ENCODE measurements at places on chromosomes 1 and 21.

GRCh38 chr1:176055398-176055797 lies 151.7 kb downstream of the COP1 start:
- no peak for DNase-seq

DNA sequence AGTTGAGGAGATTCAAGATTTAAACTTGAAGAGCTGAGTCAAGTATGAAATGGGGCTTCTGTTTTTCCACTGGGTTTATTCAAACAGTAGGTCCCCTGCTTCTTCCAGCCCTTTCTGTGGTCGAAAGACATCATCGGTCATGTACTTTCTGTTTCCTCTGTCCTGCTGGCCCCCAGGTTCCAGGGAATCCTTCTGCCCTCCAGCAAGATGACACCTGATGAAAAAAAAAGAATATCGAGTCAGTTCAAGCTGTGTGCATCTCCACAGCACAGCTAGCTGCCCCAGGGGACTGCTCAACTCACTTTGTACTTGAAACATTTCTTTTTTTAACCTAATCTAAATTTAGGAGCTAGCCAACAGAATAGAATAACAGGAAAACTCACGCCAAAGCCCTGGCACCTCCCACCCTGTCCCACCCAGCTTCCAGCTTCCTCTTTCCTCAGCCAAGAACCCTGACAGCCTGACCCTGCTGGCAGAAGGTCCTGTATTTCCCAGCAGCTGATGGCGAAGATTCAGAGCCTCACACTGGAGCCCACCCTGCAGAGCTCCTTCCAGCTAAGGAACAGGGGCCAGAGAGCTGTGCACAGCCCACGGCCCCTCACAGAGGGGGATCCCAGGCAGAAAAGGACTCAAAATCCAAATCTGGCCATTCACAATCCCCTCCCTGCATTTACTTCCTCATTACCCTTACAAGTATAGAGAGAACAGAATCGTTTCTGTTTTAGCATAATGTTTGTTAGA lies 176.5 kb downstream of the PSMG1 start:
- DNase-seq, result no peak

DNA sequence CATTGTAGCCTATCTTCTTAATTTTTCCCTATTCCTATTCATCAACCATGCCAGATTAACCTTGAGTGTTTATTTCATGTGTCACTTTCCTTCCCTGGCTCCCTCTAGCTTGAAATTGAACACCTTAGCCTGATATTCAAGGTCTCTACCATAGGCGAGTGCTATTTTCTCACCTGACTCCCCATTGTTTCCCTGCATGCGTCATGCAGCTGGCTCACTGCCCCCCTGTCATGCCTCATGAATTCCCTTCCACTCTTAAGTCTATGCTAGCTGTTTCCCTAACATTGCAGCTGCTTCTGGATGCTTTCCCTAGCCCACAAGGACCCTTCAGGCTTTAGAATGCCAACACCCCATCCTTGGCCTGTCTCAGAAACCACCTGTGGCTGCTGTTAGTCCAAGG lies 56.7 kb upstream of the CD1D start:
- no peak for DNase-seq

GRCh38 chr1:188669728-188670382 lies 1807.8 kb downstream of the BRINP3 start:
- DNase-seq, result no peak

All from activated naive CD4-positive, alpha-beta T cell treated with anti-CD3 and anti-CD28 coated beads, Interleukin-2, amount 50 U/mL, for 16 hours (primary cell).